ENCODE measurements at places on chromosomes 4 and X. TPM values are rescaled to one million over a fixed set of nuclear protein-coding genes. Genes with fewer than 3 reads are reported as not detected.

GRCh38 chrX:46755671-46756070, 3.2 kb downstream of the SLC9A7 start:
- DNase-seq: no peak

- no peak for DNase-seq
These were observed 277.8 kb downstream of the DMD start for GRCh38 chrX:32933548-32933947.

- DNase-seq: no peak
These were observed 76.2 kb downstream of the DOCK11 start for GRCh38 chrX:118571836-118572235.

Gene CT47B1
- not detected for total RNA-seq

Gene CCNA2
- total RNA-seq: 74.7 TPM
